Occipital lobe (tissue), 3 donors: ENCODE measurements at places on chromosomes 12 and 14.

DNA sequence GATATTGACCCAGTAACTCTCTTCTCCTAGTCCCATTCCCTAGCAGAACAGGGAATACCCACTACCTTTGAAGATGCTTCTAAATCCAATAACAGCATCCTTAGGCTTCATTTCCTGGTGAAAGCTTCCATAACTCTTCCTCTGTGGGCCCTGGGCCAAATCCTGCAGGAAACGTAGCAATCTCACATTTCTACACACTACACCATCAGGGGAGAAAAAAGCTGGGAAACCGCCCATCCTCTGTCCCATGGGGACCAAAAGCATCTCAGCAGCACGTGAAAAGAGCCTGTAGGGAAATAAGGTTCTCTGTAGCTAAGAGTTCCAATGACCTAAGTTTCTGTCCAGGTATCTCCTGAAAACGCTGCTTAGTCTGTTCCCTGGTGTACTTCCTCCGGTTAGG, 340.2 kb downstream of the DPF3 start:
- no peak for DNase-seq

- DNase-seq = no peak
These were observed 89.7 kb downstream of the GLT1D1 start for GRCh38 chr12:128942960-128943477.

GRCh38 chr12:7354529-7354928, 50.7 kb downstream of the ACSM4 start:
- DNase-seq = no peak

GRCh38 chr12:15650399-15651128, 138.6 kb downstream of the EPS8 start:
- no peak for DNase-seq

GRCh38 chr14:102975662-102976061, 53.2 kb downstream of the AMN start:
- no peak for DNase-seq

DNA sequence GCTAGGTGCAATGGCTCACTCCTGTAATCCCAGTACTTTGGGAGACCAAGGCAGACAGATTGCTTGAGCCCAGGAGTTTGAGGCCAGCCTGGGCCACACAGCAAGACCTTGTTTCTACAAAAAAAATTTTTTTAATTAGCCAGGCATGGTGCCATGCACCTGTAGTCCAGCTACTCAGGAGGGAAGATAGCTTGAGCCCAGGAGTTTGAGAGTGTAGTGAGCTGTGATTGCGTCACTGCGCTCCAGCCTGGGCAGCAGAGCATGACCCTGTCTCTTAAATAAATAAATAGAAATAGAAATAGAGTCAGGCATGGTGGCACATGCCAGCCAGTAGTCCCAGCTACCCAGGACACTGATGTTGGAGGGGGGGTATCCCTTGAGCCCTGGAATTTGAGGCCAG, 36.7 kb upstream of the CLIP1 start:
- DNase-seq = no peak

DNA sequence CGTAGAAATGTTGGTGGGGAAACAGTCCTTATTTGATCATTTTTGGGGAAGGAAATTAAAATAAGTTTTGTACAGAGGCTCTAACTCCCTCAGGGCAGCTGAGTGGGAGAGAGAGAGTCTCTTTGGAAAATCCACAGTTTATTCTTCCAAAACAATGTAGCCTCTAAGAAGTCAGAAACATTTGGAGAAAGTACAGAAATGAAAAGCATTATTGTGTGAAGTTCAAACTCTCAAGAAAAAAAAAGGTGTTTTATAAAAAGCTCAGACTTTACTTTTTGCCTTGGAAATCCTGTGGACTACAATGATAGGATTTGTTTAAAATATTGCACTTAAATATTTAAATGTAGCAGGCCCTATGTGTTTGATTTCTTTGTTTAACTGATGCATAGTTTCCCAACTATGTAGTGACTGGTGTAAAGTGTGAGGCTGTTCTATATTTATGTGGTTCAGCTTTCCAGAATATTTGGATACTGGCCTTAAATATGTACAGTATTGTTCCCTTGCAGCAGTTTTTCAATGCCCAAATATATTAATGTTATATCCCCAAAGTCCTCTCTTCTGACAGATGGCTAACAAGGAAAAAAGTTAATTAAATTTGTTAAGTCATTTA, 82.0 kb upstream of the OTOGL start:
- no peak for DNase-seq

DNA sequence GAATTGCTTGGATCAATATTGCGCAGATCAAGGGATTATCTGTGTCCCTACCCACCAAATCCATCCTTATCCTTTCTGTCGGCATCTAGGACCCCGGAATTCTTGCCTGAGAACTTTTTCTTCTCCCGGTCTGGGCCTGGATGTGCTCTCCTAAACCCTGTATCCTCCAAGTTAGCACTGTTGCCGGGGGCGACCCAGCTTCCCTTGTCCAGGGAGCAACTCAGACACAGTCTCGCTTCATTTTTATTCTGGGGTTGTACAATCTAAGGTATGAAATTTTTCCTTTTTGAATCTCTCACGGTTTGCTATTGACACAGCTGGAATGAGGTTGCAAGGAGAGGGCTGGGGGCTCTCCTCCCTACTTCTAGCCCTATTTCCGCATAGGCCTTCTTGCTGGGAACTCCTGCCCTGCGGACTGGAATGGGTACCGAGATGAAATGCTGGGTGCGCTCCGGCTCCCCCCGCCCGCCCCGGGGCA, 403 bp upstream of the PNP start:
- DNase-seq = no peak

GRCh38 chr12:130683080-130683479, 33.0 kb downstream of the RIMBP2 start:
- DNase-seq = no peak
